Stimulated activated CD4-positive, alpha-beta T cell treated with anti-CD3 and anti-CD28 coated beads, Interleukin-15, amount 100 ng/mL, for 1 hour (primary cell): ENCODE measurements at places on chromosomes 6 and 20.

- DNase-seq, result no peak
Measured at GRCh38 chr6:167819576-167819975, 7.1 kb upstream of the AFDN start.

DNA sequence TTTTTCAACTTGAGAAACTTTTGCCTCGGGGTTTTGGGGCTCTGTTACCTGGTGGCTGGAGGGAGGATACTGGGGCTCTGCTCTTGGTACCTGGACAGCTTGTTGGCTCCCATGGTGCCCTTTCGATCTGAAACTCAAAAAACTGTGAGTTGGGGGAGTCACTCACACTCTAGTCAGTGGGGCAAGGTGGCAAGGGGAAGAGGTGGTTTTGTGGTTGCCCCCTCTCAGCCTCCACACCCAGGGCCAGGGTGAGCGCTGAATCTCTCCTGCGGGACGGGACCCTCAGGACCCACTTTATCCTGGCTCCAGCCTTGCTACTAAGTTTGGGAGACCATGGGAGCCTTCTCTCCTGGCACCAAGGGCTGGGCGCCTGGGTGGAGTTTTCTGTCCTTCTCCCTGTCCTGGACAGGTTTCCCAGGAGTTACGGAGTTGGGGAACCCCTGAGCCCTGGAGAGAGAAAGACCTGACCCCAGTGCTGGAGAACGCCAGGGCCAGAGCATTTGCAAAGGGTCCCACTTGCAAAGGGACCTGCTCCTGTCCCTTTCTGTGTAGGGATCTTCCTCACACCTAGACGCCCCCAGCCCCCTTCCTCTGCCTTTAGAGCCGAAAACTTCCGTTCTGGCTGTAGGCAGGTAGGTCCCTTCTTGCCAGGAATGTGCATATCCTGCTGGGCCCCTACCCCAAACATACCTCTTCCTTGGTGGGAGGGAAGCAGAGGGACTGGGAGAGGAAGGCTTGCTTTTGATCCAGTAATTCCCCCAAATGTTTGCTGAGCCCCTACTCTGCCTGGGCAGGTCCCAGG lies 2.9 kb downstream of the FOXP4 start:
- DNase-seq, result no peak

DNA sequence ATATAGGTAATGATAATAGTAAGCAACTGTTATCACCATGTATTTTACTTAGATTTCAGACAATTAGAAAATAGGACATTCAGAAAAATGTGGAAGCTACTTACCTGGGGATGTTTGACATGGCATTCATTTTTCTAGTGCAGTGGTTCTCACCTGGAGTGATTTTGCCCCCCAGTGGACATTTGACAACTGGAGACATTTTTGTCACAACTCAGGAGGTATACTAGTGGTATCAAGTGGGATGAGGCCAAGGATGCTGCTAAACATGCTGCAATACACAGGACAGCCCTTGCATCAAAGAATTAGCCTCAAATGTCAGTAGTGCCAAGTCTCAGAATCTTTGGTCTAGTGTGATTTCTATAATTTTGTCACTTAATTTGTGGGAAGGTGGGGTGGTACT lies 36.1 kb downstream of the NUS1 start:
- DNase-seq, result no peak

DNA sequence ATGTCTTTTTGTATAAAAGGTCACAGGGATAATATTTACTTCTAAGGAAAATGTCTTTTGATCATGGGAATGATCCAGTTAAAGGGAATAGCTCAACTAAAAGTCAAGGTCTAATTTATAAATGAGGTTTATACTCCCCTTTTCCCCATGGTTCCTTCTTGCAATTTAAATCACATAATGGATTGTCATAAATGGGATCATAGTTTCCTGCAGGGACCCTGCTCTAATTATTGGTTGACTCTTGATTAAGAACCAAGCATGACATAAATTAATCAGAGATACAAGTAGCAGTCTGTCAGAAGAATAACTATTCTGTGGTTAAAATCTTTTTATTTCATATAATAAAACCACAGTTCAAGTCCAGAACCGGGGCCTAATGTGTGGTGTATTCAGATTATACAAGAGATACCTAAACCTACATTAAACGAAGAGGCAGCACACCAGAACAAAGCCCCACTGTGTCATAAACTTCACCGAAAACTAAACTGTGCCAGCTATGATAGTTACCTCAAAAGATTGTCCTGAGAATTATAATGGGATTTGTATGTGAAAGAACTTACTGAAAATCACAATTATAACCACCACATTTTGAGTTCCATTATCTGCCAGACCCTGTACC lies 43.0 kb upstream of the CD83 start:
- DNase-seq, result no peak

GRCh38 chr6:9435281-9435680 lies 979.6 kb downstream of the TFAP2A start:
- no peak for DNase-seq

DNA sequence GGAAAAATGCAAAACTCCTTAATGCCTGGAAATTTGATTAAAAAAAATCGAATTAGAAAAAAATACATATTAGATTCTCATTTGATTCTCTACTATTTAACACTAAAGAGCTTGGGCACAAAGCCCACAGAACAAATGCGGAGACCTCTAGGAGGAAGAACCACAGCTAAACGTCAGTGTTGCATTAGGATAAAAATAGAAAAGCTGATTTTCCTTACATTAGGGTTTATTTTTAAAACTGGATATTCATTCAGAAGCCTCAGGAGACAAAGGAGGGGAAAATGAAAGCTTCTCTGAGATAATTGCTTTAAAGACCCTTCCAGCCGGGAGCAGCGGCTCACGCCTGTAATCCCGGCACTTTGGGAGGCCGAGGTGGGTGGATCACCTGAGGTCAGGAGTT lies 77.3 kb downstream of the ECT2L start:
- DNase-seq, result no peak

- no peak for DNase-seq
Measured at GRCh38 chr6:131861381-131861780, 53.6 kb downstream of the ENPP1 start.

- DNase-seq, result no peak
Measured at GRCh38 chr20:33660035-33660684, 2.0 kb upstream of the C20orf144 start.

DNA sequence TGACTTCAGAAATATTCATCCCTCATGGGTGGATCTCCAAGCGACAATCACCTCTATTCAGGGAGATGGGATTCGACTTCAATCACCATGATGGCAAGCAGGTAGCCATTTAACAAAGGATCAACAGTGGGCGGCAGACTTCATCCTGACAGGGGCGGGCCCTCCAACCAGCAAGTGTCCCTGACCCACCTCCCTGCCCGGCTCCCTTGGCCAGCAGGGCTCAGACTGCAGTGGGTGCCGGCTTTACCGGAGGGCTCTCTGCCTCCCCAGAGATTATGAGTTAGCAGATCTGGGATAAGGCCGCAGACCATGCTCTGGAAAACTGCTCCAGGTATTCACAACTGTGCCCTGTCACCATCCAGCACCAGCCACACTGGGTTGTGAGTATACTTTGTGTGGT lies 39.4 kb downstream of the PPP1R3G start:
- DNase-seq, result no peak

DNA sequence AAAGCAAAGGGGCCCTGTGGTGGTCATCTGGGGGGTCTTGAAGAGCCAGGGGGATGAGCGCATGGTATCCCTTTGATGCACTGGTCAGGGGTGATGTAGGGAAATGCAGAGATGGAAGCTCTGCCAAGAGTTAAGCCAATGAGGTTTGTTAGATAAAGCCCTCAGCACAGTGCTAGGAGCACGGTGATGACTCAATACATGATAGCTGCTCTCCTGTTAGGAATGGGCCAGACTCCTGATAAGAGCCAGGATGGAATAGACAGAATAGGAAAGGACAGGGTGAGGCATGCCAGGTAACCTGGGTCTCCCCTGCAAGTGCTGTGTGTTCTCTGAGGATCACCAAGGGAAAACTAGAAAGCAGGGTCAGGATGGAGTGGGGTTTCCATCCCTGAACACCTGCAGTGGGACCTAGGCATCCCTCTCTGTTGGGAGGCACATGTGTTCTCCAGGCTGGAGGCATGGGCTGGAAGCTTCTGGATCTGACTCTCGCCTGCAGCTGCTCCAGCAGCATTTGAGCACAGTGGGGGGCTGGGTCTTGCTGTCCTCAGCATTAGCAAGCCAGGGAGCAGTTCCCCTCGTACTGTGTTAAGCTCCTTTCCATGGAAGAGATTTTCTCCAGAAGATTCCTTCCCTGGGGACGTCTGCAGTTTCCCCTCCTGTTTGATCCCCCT lies 71.8 kb upstream of the TIAM2 start:
- DNase-seq, result no peak

GRCh38 chr6:4756247-4756646 lies 20.0 kb upstream of the CDYL start:
- no peak for DNase-seq

GRCh38 chr6:105880030-105880492 lies 206.1 kb upstream of the PRDM1 start:
- no peak for DNase-seq

- no peak for DNase-seq
Measured at GRCh38 chr20:14444106-14444505, 106.7 kb upstream of the FLRT3 start.

DNA sequence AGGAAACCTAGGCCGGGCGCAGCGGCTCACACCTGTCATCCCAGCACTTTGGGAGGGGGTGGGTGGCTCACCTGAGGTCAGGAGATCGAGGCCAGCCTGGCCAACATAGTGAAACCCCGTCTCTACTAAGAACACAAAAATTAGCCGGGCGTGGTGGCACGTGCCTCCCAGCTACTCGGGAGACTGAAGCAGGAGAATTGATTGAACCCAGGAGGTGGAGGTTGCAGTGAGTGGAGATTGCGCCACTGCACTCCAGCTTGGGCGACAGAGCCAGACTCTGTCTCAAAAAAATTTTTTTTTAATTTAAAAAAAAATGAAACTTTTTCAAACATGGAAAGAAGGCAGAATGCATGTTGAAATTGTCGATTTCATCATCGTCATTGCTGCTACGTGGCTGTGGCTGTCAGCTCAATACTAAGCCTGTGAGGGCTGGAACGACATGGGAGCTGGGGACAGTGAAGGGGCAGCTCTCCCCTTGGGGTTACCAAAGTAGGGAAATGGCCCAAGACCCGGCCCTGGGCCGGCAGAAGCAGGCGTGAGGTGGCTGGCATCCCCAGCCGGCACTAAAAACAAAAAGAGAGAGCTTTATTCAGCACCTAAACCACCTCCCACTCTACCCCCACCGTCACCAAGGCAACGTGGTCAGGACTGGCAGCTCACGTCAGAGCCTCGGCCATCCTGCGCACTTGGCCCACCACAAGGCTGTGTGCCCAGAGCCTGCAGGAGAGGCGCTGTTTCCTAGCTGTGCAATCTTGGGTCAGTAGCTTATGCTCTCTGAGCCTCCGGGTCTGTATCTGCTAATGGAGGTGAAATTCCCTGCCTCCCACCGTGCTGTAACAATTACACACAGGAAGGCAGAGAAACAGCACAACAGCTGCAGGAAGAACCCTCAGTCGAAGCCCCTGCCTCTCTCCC lies 30.8 kb downstream of the AGPAT4 start:
- DNase-seq, result no peak

DNA sequence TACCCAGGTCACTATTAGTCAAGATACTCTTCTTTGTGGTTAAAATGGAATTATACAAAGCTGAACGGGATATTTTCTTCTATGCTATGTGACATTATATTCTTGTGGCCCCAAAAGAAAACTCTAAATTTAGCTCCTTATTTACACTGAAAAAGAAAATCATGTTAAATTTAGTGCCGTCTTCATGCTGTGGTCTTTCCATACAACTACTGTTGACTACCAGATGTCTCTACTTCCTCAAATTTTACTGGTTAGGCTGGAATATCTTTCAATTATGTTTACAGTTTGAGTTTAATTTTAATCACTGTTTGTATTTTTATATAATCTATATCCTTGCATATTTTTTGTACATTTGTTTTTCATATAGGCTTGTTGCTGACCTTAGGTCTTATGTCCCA lies 95.6 kb upstream of the FOXO3 start:
- no peak for DNase-seq

DNA sequence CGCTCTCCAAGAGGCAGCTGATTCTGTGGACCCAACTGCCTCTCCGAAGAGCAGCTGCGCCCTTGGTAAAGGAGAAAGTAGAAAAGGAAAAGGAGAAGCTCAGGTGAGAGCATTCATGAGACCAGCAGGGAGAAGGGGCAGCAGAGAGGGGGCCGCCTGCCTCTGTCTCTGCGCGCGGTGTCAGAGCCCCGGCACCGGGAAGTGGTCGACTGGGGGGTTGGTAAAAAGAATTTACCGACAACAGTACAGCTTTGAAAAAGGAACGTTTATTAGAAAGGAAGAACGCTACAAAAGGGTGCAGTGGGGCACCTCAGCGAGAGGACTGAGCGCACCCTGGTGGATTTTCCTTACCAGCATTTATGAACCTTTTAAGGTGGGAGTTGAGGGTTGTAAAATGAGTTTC lies 61.9 kb downstream of the GPR6 start:
- DNase-seq, result peak; percentile 19

- DNase-seq, result no peak
Measured at GRCh38 chr20:47280668-47281067, 75.8 kb downstream of the ZMYND8 start.

DNA sequence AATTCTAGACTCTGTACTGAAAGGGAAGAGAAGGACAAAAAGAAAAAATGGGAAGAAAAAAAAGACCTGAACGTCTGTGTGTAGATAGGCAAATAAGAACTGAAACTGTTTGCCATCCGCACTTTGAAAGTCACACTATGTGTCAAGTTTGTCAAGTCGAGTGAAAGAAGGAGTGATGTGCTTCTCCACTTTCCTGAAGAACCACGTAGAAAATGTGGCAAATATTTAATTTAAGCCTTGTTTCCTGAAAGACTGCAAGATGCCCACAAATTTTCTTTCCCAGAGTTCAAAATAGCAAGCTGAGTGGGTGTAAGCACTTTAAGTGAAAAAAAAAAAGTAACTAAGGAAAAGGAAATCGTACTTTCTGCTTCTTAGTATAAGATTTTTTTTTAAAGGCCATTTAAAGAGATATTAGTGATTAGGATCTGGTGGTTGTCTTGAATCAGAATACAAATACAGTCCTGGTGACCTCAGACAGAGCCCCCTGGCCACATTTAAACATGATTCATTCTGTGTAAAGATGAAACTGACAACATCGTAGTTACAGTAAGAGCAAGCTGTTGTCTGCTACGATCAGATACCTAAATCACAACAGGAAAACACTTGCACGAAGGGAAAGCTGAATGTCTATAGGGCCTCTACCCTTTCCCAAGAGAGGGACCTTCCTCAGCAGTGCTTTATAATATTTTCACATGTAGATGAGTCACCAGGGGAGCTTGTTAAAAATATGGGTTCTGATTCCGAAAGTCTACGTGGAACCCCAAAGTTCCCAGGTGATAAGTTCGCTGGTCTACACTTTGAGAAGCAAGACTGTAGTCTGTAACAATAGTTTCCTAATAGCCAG lies 102.3 kb downstream of the HIVEP2 start:
- no peak for DNase-seq

- no peak for DNase-seq
Measured at GRCh38 chr6:42393339-42393738, 58.4 kb downstream of the TRERF1 start.

GRCh38 chr6:146709036-146709622 lies 110.4 kb downstream of the ADGB start:
- DNase-seq, result no peak

- no peak for DNase-seq
Measured at GRCh38 chr6:26215585-26216358, 128.5 kb downstream of the HFE start.

GRCh38 chr20:58695895-58696375 lies 3.3 kb downstream of the NPEPL1 start:
- no peak for DNase-seq
